T-helper 17 cell (primary cell): ENCODE measurements at places on chromosomes 7 and 10.

- no peaks in the 10 kb centered on the region for H3K4me1 ChIP-seq
- no peak overlapping the region for H3K27ac ChIP-seq
- H3K36me3 ChIP-seq: no peaks in the 10 kb centered on the region
- no peak for DNase-seq
- H3K27me3 ChIP-seq: peaks cover 13% of the 10 kb centered on the region
- H3K4me3 ChIP-seq: no peak overlapping the region
Observed at GRCh38 chr10:130018265-130018664, 54.2 kb upstream of the EBF3 start.

GRCh38 chr10:98150544-98150943, 16.1 kb downstream of the R3HCC1L start:
- peaks cover 16% of the 10 kb centered on the region for H3K4me1 ChIP-seq
- H3K27me3 ChIP-seq: no peaks in the 10 kb centered on the region
- H3K4me3 ChIP-seq: no peak overlapping the region
- DNase-seq: no peak
- no peak overlapping the region for H3K27ac ChIP-seq

GRCh38 chr7:69412331-69413146, 185.7 kb upstream of the AUTS2 start:
- no peak overlapping the region for H3K4me3 ChIP-seq
- H3K4me1 ChIP-seq: no peaks in the 10 kb centered on the region
- H3K36me3 ChIP-seq: no peaks in the 10 kb centered on the region
- DNase-seq: no peak

- no peak overlapping the region for H3K27ac ChIP-seq
- H3K36me3 ChIP-seq: no peaks in the 10 kb centered on the region
- H3K4me1 ChIP-seq: no peaks in the 10 kb centered on the region
- DNase-seq: no peak
- no peak overlapping the region for H3K4me3 ChIP-seq
Observed at GRCh38 chr7:125020801-125021200, 91.2 kb upstream of the POT1 start.

- peaks cover 6% of the 10 kb centered on the region for H3K36me3 ChIP-seq
- H3K4me3 ChIP-seq: no peak overlapping the region
- H3K27ac ChIP-seq: no peak overlapping the region
- no peaks in the 10 kb centered on the region for H3K27me3 ChIP-seq
- DNase-seq: no peak
Observed at GRCh38 chr10:129759214-129760002, 204.7 kb downstream of the EBF3 start.

DNA sequence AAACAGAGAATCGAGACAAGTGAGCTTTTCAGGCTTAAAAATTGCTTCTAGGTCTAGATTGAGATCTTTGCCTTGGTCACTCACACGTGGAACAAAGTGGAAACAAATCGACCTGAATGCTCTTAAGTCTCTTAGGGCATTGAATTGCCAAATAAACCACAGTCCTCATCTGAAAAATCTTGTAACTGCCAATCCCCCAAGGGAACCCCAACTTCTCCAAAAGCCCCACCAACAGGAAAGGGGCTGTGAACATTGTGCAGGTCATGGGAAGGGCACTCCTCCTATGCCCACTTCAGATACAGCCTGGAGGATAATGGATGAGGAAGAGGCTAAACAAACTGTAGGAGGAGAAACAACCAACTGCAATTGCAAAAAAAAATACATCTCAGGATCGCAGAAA, 91.3 kb downstream of the DGKI start:
- H3K27ac ChIP-seq: no peak overlapping the region
- no peak for DNase-seq
- no peaks in the 10 kb centered on the region for H3K36me3 ChIP-seq
- H3K4me1 ChIP-seq: peaks cover 3% of the 10 kb centered on the region
- no peak overlapping the region for H3K4me3 ChIP-seq

DNA sequence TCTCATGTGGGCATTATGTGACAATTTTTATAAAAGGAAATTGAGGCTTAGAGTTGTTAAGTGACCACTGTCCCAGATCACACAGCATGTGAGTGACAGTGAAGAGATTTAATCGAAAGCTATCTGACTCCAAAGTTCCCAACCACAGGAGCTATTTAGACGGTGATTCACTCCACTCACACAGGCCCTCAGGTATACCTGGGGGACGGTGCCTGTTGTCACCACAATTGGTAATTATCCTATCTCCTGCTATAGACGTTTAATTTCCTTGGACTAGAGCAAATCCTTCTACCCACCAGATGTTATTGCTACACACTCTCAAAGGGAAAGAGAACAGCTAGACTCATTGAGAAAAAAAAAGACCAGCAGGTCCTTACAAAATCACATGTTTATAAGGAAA, 145.5 kb downstream of the KLF6 start:
- no peak overlapping the region for H3K27ac ChIP-seq
- no peak for DNase-seq
- no peak overlapping the region for H3K4me3 ChIP-seq
- H3K27me3 ChIP-seq: no peaks in the 10 kb centered on the region

DNA sequence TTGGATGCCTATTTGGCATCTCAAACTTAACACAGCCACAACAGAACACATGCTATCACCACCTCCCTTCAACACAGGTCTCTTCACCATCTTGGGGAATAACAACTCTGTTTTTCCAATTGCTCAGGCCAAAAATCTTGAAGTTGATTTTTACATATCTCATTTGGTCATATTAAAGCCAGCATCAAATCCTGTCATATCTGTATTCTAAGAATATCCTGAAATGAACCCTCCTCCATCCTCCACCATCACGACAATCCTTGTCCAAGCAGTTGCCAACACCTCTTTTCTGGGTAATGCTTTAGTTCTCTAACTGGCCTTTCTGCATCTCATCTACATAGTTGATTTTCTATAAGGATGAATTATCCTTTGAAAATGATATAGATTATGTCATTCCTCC, 168.7 kb downstream of the GPR37 start:
- H3K27me3 ChIP-seq: no peaks in the 10 kb centered on the region
- H3K27ac ChIP-seq: no peak overlapping the region
- no peak overlapping the region for H3K4me3 ChIP-seq
- DNase-seq: no peak
- no peaks in the 10 kb centered on the region for H3K36me3 ChIP-seq

GRCh38 chr10:103470761-103471653, 8.0 kb downstream of the CALHM3 start:
- DNase-seq: peak; percentile 61
- peak overlapping the region; percentile 83 for H3K4me3 ChIP-seq
- no peaks in the 10 kb centered on the region for H3K27me3 ChIP-seq
- H3K27ac ChIP-seq: peak overlapping the region; percentile 82

DNA sequence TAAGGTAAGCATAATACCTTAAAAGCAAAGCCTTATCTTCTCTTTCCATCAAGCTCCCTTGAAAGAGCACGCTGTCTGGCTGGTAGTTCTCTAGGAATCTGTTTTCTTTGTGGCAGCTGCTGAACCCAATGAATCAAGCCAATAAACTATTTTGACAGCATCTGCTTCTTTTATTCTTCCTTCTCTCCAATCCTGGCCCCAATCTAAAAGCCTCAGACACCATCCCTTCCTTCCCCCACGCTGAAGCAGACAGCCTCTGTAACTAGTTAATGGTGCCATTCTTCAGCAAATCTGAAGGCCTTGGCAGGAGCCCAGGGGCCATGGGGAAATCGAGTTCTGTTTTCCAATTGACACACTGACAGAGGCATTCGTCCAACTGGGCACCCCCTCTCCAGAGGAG, 186.6 kb upstream of the LYZL1 start:
- no peaks in the 10 kb centered on the region for H3K4me1 ChIP-seq
- DNase-seq: no peak
- no peaks in the 10 kb centered on the region for H3K36me3 ChIP-seq
- H3K4me3 ChIP-seq: no peak overlapping the region
- H3K27ac ChIP-seq: no peak overlapping the region

DNA sequence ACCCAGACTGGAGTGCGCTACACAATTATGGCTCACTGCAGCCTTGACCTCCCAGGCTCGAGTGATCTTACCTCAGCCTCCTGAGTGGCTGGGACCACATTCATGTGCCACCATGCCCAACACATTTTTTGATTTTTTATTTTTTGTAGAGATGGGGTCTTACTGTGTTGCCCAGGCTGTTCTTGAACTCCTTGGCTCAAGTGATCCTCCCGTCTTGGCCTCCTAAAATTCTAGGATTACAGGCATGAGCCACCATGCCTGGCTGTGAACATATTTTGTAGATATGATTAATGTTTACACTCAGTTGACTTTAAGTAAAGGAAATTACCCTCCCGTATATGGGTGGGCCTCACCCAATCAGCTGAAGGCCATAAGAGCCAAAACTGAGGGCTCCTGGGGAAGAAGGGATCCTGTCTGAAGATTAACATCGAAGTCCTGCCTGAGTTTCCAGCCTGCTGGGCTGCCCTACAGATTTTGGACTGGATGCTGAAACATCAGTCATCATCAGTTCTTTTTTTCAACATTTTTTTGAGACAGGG, 127.1 kb downstream of the ACTR3B start:
- no peaks in the 10 kb centered on the region for H3K27me3 ChIP-seq
- H3K27ac ChIP-seq: no peak overlapping the region
- no peak overlapping the region for H3K4me3 ChIP-seq
- H3K36me3 ChIP-seq: no peaks in the 10 kb centered on the region
